Type B pancreatic cell (in vitro differentiated cells): ENCODE measurements at places on chromosomes 12 and 14.

DNA sequence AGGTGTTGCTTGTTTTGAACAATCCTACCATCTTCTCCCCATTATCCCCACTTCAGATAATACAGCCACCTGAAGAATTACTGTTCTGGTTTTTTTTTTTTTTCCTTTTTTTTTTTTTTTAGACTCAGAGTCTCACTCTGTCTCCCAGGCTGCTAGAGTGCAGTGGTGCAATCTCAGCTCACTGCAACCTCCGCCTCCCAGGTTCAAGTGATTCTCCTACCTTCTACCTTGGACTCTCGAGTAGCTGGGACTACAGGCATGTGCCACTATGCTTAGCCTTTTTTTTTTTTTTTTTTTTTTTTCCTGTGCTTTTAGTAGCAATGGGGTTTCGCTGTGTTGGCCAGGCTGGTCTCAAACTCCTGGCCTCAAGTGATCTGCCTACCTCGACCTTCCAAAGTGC lies 179.4 kb upstream of the ABCD2 start:
- no peaks in the 10 kb centered on the region for H3K36me3 ChIP-seq
- DNase-seq = no peak

GRCh38 chr12:89103831-89104230 lies 248.5 kb downstream of the DUSP6 start:
- peaks cover 4% of the 10 kb centered on the region for H3K27me3 ChIP-seq
- no peaks in the 10 kb centered on the region for H3K36me3 ChIP-seq
- no peak overlapping the region for H3K4me3 ChIP-seq
- H3K4me1 ChIP-seq = peaks cover 19% of the 10 kb centered on the region
- H3K27ac ChIP-seq = no peak overlapping the region

GRCh38 chr14:76121089-76121748 lies 30.5 kb upstream of the GPATCH2L start:
- no peak overlapping the region for H3K4me3 ChIP-seq
- DNase-seq = no peak
- peaks cover 46% of the 10 kb centered on the region for H3K27me3 ChIP-seq
- peaks cover 14% of the 10 kb centered on the region for H3K4me1 ChIP-seq
- H3K36me3 ChIP-seq = no peaks in the 10 kb centered on the region

- H3K4me3 ChIP-seq = no peak overlapping the region
- no peaks in the 10 kb centered on the region for H3K36me3 ChIP-seq
- DNase-seq = no peak
- H3K4me1 ChIP-seq = no peaks in the 10 kb centered on the region
- H3K27me3 ChIP-seq = no peaks in the 10 kb centered on the region
- H3K27ac ChIP-seq = no peak overlapping the region
Observed at GRCh38 chr14:19823178-19823577, 19.6 kb downstream of the OR4N2 start.

DNA sequence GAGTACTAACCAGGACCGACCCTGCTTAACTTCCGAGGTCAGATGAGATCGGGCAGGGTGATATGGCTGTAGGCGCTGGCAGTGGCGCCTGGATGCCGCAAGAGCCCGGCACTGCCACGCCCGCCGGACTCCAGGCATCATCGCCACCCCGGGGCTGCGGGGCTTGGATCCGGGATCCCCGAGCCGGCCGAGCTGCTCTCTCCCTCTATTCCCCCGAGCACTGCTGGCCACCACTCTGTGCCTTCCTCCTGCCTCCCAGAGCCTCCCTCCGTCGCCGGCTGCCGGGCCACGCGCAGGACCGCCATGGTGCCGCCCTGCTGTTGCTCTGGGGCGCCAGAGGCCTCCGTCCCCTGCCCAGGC lies 153.2 kb upstream of the ALG10B start:
- no peaks in the 10 kb centered on the region for H3K4me1 ChIP-seq
- no peak overlapping the region for H3K27ac ChIP-seq
- no peaks in the 10 kb centered on the region for H3K27me3 ChIP-seq
- no peak for DNase-seq
